Naive B cell (primary cell): ENCODE measurements at places on chromosomes 3 and 15.
A peak's percentile ranks its signal among the peaks of the same experiment; 100 is the strongest.

DNA sequence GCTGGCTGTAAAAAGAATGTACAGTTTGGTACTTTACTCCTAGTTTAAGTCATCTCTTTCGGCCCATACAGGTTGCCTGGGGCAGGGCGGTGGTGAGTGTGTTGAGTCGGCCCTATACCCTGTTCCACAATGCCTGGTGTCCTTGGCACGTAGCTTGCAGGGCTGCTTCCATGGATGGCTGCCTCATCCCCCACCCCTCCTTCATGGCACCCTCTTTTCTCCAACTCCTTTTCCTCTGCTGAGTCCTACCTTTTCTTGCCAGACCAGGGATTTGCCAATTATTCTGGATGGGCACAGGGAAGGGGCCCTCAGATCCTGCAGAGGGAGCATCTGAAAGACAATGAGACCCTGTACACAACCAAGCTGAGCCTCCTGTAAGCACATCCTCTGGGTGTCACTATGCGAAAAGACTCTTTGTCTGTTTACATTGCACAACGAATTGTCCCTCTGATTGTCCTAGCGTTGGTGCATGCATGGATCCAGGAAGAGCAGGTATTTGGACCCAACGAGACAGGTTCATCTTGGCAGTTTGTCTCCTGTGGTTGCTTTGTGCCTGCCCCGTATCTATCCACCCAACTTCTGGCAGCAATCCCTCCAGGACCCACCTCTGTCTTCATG lies 73.6 kb upstream of the CGNL1 start:
- DNase-seq = no peak

DNA sequence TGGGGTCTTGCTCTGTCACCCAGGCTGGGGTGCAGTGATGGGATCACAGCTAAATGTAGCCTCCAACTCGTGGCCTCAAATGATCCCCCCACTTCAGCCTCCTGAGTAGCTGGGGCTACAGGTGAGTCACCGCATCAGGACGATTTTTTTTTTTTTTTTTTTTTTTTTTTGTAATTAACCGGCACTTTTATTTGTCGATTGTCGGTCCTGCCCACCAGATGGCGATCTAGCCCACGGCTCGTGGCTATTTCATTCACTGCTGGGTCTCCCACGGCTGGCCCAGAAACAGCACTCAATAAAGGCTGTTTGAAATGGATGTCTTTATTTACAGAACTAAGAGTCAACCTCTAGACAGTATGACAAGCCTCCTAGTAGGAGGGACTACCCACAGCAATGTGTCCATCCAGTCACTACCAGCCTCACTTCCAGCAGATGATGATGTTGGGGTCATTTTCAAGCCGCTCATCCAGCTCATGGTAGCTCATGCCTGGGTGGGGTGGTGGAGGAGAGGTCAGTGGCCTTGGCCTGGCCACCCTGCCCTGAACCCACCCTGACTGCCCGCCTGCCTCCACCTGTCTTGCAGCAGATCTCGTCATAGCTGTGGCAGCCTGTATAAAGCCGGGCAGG lies 1.8 kb upstream of the ZMYND10 start:
- DNase-seq = peak; percentile 72

GRCh38 chr3:53155760-53156159 lies 5.2 kb upstream of the PRKCD start:
- DNase-seq = no peak

- no peak for DNase-seq
These were observed 374.1 kb downstream of the RORA start for GRCh38 chr15:60854858-60855564.

DNA sequence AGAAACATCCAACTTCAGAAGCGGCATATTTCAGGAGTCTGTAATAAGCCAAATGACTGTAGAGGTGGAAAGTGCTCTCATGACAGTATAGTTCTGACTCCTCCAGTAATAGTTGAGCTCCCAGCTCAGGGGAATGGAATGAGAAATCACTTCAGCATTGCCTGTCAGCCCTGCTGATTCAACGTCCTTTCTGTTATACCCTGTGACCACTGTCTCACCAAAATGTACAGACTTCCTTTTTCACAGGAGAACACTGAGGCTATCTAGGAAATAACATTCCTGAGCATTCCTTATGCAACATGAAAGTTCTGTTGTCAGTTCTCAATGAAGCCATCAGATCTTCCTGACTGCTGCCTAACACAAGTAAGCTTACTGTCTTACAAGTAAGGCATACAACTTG lies 284.5 kb upstream of the MME start:
- DNase-seq = no peak

GRCh38 chr15:63504979-63505841 lies 817 bp downstream of the USP3 start:
- DNase-seq = peak; percentile 58
